Activated CD4-positive, CD25-positive, alpha-beta regulatory T cell (primary cell): ENCODE measurements at places on chromosomes 4 and X.

DNA sequence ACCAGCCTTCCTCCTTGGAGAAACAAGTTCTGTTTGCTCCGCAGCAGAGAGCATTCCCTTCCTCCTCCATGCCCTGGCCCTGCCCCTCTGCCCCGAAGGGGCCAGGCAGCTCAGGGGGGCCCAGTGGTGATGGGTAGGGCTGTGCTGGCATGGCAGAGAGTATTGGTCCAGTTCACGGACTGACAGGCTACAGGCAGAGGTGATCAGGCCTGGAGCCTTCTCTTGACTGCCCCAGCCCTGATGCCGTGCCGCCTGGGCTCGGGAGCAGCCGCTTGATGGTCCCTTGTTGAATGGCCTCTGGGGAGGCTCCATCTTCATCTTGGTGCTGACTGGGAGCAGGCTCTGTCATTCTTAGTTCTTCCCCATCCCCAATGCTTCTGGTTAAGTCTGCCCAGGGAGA is 9.6 kb downstream of the NLGN3 start:
- DNase-seq = no peak

DNA sequence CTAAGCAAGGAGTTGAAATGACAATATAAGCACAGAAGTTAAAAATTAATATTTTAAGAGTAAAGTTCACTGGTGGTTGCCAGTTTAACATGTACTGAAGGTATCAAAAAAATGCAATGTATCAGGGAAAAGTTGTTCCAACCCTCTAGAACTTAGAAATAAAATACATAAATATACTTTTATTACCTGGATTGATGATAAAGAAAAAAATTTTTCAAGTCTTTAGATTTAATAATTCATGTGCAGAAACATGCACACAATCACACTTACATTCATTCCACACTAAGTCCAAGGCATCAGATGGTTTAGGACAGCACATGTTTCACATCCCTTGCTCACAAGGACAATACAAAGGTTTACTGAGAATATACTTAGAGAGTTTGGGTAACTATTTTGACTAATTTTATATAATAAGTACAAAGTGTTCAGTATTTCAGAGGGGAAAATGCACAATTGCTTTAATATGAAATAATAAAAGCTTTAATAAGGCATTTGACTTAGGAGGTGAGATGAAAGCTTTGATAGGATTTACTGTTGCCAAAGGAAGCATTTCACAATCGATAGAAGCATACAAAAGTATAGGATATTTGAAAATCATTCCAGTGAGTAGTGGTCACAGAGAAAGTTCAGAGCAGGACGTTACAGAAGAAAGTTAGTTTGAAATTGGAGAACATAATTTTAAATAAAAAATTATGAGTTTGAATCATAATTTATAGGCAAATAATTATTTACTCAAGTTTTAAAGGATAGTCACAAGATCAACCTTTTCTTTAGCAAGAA is 392 bp upstream of the UGT2A3 start:
- no peak for DNase-seq

DNA sequence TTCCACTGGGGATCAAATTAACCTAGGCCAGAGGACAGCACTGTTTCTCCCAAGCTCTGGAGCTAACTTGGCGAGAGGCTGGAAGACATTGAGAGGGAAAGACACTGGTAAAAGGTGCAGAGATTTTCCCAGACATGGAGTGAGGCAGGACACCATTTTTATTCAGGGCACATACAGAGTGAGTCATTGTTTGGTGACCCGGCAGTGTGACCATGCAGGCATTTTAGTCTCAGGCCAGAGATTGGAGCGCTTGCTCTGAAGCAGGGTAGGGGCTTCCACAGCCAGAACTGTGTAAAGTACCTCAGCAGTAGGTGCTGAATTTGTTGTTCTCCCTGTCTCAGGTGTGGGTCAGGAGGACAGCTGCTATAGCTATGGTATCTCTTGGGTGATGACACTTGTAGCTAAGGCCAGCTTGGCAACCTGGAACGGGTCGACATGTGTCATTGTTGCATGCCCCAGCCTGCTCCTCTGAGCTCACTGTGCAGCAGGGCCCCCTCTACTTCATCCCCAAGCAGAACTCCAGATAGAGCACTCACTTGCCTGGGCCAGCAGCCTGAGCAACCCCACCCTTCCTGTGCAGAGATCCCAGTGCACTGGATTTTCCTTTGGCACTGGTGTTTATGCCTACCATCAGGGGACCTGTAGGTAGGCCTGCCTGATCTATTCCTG is 79.8 kb upstream of the ATP8A1 start:
- no peak for DNase-seq

DNA sequence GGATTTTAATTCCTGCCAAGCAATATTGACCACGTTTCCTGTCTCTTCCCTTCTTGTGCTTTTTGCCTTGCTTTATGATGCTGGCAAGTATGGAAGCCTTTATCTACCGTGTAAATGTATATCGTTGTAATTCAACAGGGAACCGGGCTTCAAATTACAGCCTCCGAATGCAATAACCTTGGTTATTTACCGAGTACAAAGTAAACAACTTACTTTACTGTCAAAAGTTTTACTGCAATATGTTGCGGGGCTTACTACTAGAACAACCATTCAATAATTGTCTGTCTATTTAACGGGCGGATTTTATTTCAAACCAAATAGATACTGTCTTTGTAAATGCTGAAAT is 73.1 kb downstream of the PALLD start:
- DNase-seq = no peak

GRCh38 chrX:151825007-151825406 is 87.7 kb upstream of the MAGEA4 start:
- DNase-seq = no peak

- DNase-seq = no peak
These were observed 16.1 kb downstream of the MSMO1 start for GRCh38 chr4:165343353-165344191.

- DNase-seq = no peak
These were observed 532.8 kb downstream of the IL15 start for GRCh38 chr4:142169216-142169615.
